ENCODE measurements at places on chromosomes 1 and 21.

GRCh38 chr1:212514056-212514614 lies 81.4 kb downstream of the NENF start:
- DNase-seq, result no peak

- no peak for DNase-seq
These were observed 13.1 kb downstream of the NR5A2 start for GRCh38 chr1:200040481-200041138.

DNA sequence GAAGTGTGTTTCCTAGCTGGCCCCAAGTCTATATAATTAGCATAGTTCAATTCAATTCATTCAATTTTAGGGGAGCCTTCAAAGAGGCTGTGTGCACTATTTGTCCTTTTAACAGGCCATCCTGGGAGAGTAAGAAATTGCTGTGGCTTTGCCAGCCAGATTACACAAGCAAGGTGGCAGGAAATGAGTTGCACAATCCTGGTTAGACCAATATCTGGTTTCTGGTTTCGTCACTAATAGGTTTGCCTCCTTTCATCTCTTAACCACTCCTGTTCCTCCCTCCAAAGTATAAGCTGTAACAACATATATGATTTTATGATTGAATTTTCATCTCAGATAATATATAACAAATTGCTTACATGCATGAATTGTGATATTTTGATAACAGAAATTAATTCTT lies 84.1 kb upstream of the NEGR1 start:
- DNase-seq, result no peak

GRCh38 chr1:67978890-67979516 lies 71.4 kb downstream of the DIRAS3 start:
- DNase-seq, result no peak

DNA sequence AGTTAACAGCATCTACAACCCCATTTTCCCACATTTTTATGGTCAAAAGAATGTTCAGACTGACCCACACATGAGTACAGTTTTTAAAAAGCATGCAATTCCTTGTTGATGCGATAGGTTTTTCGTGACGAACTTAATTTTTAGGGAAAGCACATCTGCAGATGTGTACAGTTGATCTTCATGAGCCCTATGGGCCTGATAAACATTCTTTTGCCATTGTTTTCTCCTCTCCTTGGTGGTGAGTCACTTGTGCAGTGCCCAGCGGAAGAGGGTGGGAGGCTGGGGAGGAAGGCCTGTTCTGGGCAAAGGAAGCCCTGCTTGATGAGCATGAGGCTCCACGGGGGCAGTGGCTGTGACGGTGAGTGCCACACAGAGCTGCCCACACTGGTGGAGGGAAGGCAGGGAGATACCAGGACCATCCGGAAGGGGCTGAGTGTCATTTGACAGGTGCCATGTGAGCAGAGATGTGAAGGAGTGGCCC lies 5.3 kb downstream of the ARF1 start:
- DNase-seq, result no peak

GRCh38 chr1:21270086-21270689 lies 20.1 kb downstream of the ECE1 start:
- DNase-seq, result peak; percentile 68

- DNase-seq, result peak; percentile 20
These were observed 154.8 kb upstream of the VAMP3 start for GRCh38 chr1:7616076-7616832.

- DNase-seq, result no peak
These were observed 74.7 kb downstream of the DISC1 start for GRCh38 chr1:231701306-231701705.

DNA sequence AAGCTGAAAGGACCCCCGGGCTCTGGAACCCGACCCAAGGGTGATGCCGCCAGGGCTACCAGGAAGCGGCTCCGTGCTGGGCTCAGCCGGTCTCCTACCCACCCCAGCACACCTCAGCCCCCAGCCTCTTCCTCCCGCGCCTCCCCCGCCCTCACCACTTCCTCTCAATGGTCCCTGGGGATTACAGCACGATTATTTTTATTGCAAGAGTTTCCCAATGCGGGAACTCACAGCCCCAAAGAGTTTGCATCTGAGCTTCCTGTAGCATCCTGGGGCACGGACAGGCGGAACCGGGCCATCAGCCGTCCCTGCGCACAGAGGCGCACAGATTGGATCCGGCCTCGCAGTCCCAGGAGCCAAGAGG lies 8.7 kb upstream of the SLX9 start:
- DNase-seq, result peak; percentile 93

GRCh38 chr1:198612471-198613260 lies 26.2 kb upstream of the PTPRC start:
- no peak for DNase-seq

DNA sequence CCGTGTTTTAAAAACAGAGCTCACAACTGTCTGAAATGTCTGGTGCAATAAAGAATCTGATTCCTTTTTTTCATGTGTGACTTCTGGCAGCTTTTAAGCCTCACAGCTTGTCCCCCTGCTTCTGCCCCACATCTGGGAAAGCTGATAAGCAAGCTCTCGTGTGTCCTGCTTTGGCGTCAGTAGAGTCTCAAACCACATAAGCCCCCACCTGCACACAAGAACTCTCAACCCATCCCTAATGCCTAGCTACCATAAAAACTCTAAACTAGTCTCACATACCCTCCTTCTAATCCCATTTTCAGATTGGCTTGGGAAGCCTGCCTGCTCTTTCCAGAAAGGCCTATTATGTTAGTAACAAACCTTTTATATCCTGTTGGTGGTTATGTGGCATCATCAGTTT lies 94.6 kb upstream of the DAB1 start:
- DNase-seq, result no peak

DNA sequence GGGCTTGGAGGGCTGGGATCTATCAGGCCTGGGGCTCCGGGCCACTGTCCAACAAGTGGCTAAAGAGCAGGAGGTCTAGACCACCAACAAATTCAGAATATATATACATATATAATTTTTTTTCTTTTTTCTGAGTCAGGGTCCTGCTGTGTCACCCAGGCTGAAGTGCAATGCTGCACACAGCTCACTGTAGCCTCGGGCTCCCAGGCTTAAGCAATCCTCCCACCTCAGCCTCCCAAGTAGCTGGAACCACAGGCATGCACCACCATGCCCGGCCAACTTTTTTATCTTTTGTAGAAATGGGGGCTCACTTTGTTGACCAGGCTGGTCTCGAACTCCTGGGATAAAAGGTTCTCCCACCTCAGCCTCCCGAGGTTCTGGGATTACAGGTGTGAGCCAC lies 6.8 kb upstream of the LAPTM5 start:
- no peak for DNase-seq

Data from OCI-LY7 (cell line).